NCI-H2081 treated with DMSO at 0.1 percent for 48 hours (cell line): ENCODE measurements at places on chromosomes 4 and X.
A peak's percentile ranks its signal among the peaks of the same experiment; 100 is the strongest.

GRCh38 chr4:141140391-141141200 lies 7.3 kb upstream of the RNF150 start:
- DNase-seq: peak; percentile 19

DNA sequence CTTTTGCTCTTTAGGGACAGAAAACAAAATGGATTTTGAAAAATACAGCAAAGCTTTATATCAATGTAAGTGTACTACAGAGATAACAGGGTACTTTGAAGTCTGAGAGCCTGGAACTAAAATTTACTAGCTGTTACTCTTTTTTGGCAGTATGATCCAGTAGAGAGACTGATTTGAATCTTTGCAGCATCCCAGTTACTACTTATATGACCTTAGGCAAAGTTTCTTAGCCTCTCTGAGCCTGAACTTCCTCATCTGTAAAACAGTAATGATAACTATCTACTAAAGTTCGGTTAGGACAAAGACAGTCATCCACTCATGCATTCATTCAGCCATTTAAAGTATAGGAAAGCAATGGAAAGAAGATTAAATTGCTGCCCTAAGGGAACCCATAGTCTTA lies 10.1 kb downstream of the BRWD3 start:
- DNase-seq: no peak

DNA sequence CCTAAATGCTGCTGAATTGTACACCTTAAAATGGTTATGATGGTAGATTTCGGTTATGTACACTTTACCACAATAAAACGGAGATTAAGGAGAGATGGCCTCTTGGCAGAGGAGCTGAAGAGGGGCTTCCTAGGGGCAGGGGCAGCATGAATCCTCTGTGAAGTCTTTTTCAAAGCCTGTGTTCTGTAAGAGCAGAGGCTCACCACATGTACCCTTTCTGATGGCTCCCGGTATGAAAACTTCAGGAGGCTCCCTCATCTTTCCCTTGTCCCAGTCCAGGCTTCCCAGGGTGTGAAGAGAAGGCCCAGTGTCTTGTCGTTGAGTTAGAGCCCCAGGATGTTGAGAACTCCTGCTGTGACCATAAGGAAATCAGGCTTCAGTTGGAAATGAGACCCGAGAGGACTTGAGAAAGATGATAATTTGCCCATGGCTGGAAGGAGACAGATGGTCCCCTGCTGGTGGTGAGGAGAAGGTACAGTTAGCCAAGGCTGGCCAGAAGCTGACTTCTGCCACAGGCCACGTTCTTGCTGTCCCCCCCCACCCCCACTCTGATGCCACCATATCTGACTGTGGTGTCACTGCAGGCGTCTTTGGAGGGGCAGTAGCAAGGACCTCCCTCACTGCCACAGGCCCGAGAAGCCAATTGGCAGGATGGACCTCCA lies 31.8 kb upstream of the MTM1 start:
- DNase-seq: no peak

DNA sequence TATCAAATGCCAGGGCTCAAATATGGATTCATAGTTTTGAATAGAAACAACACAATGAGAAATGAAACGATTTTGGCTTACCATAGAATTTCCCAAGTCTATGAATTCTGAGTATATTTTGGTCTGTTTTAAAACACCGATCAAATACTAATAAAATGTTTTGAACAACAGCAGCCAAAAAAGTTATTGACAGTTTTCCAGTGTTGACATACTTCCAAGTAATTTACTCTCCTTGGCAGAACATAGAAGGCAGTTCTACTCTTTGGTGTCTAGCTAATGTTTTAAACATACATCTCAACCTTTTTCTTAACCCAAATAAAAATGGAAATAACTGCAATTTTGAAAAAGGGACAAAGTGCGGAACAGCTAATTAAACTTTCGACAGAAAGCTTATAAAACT lies 1419.8 kb downstream of the ADGRL3 start:
- no peak for DNase-seq

DNA sequence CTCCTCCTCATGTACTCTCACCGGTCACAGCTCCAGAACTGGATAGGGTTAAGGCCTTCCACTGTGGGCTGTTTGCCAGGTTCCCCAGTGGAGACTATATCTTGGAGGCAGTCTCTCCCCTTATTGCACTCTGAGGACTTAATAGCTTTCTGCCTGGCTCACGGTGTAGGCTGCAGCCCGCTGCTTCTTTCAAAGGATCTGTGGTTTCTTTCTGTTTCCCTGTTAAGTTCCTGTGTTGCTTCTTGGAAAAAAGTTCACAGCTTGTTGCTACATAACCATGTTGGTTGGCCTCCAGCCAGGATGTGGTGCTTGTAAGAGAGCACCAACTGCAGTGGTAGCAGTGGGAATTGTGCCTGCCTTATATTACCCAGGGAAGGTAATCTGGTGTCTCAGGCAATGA lies 24.9 kb upstream of the ZDHHC15 start:
- DNase-seq: no peak

DNA sequence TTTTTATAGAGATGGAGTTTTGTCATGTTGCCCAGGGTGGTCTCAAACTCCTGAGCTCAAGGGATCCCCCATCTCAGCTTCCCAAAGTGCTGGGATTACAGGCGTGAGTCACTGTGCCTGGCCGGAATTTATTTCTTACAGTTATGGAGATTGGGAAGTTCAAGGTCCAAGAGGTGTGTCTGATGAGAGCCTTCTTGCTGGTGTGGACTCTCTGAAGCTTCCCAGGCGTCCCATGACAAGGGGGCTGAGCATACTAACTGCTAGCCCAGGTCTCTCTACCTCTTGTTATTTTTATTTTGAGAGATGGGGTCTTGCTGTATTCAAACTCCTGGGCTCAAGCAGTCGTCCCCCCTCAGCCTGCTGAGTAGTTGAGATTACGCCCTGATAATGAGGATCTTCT lies 2.9 kb upstream of the NSD2 start:
- no peak for DNase-seq

DNA sequence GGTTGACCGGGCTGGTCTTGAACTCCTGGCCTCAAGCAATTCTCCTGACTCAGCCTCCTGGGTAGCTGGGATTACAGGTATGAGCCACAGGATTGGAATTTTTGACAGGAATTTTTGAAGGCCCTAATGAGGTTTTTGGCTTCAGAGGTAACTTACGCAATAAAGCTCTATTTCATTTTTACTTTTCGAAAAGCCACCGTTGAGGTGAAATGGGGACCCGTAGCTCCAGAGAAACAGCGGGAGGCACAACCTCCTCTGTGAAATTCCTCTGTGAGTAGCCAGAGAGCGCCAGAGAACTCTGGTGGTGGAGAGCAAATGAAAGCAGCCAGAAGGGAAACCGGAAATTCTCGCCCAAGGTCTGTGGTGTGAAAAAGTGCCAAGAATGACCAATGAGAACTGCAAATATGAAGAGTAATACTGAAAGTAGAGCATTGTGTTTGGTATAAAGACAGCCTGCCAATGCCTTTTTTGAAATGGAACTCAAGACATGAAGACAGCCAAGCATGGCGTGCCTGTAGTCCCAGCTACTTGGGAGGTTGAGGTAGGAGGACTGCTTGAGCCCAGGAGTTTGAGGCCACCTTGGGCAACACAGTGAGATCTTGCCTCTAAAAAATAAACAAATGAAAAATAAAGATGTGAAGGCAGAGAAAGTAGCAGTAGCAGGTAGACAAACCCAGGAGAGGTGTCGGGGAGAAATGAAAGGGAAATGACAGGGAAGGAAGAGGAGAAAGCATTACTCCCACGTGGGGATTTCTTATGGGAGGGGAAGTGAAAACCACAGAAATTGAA lies 33.0 kb upstream of the TMEM131L start:
- no peak for DNase-seq
